ENCODE measurements at places on chromosomes 6 and 20.

DNA sequence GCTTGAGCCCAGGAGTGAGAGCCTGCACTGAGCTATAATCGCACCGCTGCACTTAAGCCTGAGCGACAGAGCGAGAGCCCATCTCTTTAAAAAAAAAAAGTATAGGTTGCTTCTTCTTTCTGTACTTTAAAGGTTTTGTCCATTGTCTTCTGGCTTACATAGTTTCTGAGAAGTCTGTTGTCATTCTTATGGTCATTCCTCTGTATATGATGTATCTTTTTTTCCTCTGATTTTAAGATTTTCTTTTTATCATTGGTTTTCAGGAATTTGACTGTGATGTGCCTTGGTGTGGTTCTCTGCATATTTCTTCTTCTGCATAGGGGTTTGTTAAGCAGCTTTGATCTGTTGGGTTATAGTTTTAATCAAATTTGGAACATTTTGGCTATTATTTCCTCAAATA, 29.1 kb downstream of the QRSL1 start:
- DNase-seq = no peak

- no peak for DNase-seq
Observed at GRCh38 chr6:148450866-148451265, 108.2 kb downstream of the SASH1 start.

- DNase-seq = no peak
Observed at GRCh38 chr6:121603486-121603885, 168.0 kb downstream of the GJA1 start.

DNA sequence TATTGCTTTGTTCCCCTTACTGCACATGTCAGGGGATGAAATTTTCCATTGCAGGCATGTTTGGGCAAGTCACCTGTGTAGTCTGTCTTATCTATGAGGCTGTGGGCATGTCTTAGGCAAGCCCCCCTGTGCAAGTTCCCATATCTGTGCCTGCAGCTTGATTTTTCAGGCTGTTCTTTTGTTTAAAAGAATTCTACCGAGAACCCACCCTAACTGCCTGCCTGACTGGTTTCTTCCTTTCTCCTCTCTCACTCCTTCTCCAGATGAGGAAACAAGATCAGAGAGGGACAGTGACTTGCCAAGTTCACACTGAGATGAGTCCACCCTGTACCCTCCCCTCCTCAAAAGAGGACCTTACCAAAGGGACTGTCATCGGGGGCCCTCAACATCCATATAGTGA, 11.0 kb downstream of the TREML2 start:
- no peak for DNase-seq

All from central memory CD4-positive, alpha-beta T cell (primary cell).